A549 treated with RU486 at 1 μM for 4 hours (cell line): ENCODE measurements at places on chromosomes 12 and 14. TPM values are rescaled to one million over a fixed set of nuclear protein-coding genes. Genes with fewer than 3 reads are reported as not detected.

Gene NFE2
- 0.07 to 0.32 TPM (median 0.13 TPM) in 3 of 5 replicates, not detected in the others for total RNA-seq

Gene KRT78
- total RNA-seq, result 0.08 TPM in 1 of 5 replicates, not detected in the others

Gene SMCO3
- total RNA-seq, result not detected in 5 replicates

Gene DPPA3
- total RNA-seq, result not detected in 5 replicates

Gene SERPINA5
- total RNA-seq, result 0.10 to 0.33 TPM (median 0.22 TPM) in 5 replicates

Gene IL31
- not detected in 5 replicates for total RNA-seq

Gene PRR4
- total RNA-seq, result 1.9 to 5.3 TPM (median 3.3 TPM) in 5 replicates

Gene KRT85
- total RNA-seq, result 0.12 TPM in 1 of 5 replicates, not detected in the others

Gene GSG1
- 0.15 to 0.28 TPM (median 0.27 TPM) in 5 replicates for total RNA-seq

Gene SMCO2
- total RNA-seq, result 0.21 TPM in 1 of 5 replicates, not detected in the others

Gene KLC1
- 92.0 to 119 TPM (median 106 TPM) in 5 replicates for total RNA-seq

Gene TSHR
- total RNA-seq, result not detected in 5 replicates

Gene NELL2
- total RNA-seq, result 0.46 TPM in 1 of 5 replicates, not detected in the others

Gene ADSS1
- total RNA-seq, result 4.5 to 7.8 TPM (median 6.2 TPM) in 5 replicates

Gene TMEM117
- total RNA-seq, result 1.2 to 2.7 TPM (median 2.3 TPM) in 5 replicates

Gene LRFN5
- not detected in 5 replicates for total RNA-seq

Gene CCDC177
- total RNA-seq, result not detected in 5 replicates

Gene PIK3C2G
- total RNA-seq, result not detected in 5 replicates

Gene CALM1
- 294 to 345 TPM (median 326 TPM) in 5 replicates for total RNA-seq

Gene TSPAN9
- total RNA-seq, result 18.7 to 30.3 TPM (median 22.9 TPM) in 5 replicates

Gene PXMP2
- 21.5 to 35.7 TPM (median 30.5 TPM) in 5 replicates for total RNA-seq

Gene ERBB3
- total RNA-seq, result 1.1 to 2.8 TPM (median 1.7 TPM) in 5 replicates

Gene DDN
- total RNA-seq, result 0.66 to 0.97 TPM (median 0.81 TPM) in 5 replicates

Gene GALNT6
- total RNA-seq, result 2.6 to 4.3 TPM (median 4.0 TPM) in 5 replicates

Gene PRPF40B
- 4.7 to 8.6 TPM (median 6.7 TPM) in 5 replicates for total RNA-seq

Gene PLEKHG7
- total RNA-seq, result 0.10 TPM in 1 of 5 replicates, not detected in the others

Gene AGAP2
- total RNA-seq, result 0.10 to 0.16 TPM (median 0.13 TPM) in 5 replicates

Gene FICD
- total RNA-seq, result 2.6 to 3.5 TPM (median 3.1 TPM) in 5 replicates

Gene C3AR1
- total RNA-seq, result not detected in 5 replicates

Gene KRT75
- total RNA-seq, result 0.11 to 0.35 TPM (median 0.24 TPM) in 5 replicates

Gene RNF212B
- total RNA-seq, result not detected in 5 replicates

Gene NCAPD2
- 60.4 to 70.5 TPM (median 66.4 TPM) in 5 replicates for total RNA-seq

Gene OTX2
- total RNA-seq, result not detected in 5 replicates

Gene SYT1
- 3.3 to 7.2 TPM (median 7.0 TPM) in 5 replicates for total RNA-seq

Gene FOXM1
- total RNA-seq, result 85.7 to 103 TPM (median 90.5 TPM) in 5 replicates

Gene DLGAP5
- 19.2 to 42.0 TPM (median 33.7 TPM) in 5 replicates for total RNA-seq

Gene MYBPC1
- total RNA-seq, result not detected in 5 replicates

Gene AQP2
- not detected in 5 replicates for total RNA-seq

Gene HNRNPC
- total RNA-seq, result 761 to 1,051 TPM (median 847 TPM) in 5 replicates

Gene MYF6
- not detected in 5 replicates for total RNA-seq

Gene ITGB7
- total RNA-seq, result 0.23 to 0.59 TPM (median 0.45 TPM) in 5 replicates

Gene CD4
- total RNA-seq, result not detected in 5 replicates

Gene B4GALNT1
- total RNA-seq, result 29.9 to 52.0 TPM (median 44.1 TPM) in 5 replicates

Gene LRRK2
- total RNA-seq, result 0.86 to 2.2 TPM (median 1.9 TPM) in 5 replicates

Gene GYS2
- total RNA-seq, result not detected in 5 replicates

Gene MSRB3
- 16.6 to 24.6 TPM (median 23.2 TPM) in 5 replicates for total RNA-seq

Gene ENTPD5
- total RNA-seq, result 3.9 to 7.1 TPM (median 6.0 TPM) in 5 replicates

Gene RSRC2
- 54.9 to 71.9 TPM (median 56.0 TPM) in 5 replicates for total RNA-seq

Gene KRT6B
- not detected in 5 replicates for total RNA-seq

Gene FOXN3
- total RNA-seq, result 3.6 to 6.9 TPM (median 5.9 TPM) in 5 replicates

Gene BICDL1
- 2.3 to 4.5 TPM (median 4.1 TPM) in 5 replicates for total RNA-seq

Gene MUCL1
- not detected in 5 replicates for total RNA-seq
